ENCODE measurements at places on chromosomes 2 and 18. TPM values are rescaled to one million over a fixed set of nuclear protein-coding genes. Genes with fewer than 3 reads are reported as not detected.

GRB14 gene
- not detected for total RNA-seq

COL4A4 gene
- not detected for total RNA-seq

ASNSD1 gene
- 48.9 TPM for total RNA-seq

MOGAT1 gene
- not detected for total RNA-seq

IL1B gene
- 615 TPM for total RNA-seq

DAW1 gene
- total RNA-seq = not detected

CDH20 gene
- total RNA-seq = not detected

ATP6V1C2 gene
- not detected for total RNA-seq

CAVIN2 gene
- total RNA-seq = 0.29 TPM

HIBCH gene
- 11.3 TPM for total RNA-seq

EVX2 gene
- total RNA-seq = not detected

TIA1 gene
- total RNA-seq = 80.9 TPM

KLF7 gene
- 93.3 TPM for total RNA-seq

LYG2 gene
- total RNA-seq = not detected

LCT gene
- total RNA-seq = 0.79 TPM

ARHGAP25 gene
- 133 TPM for total RNA-seq

CD207 gene
- total RNA-seq = 0.27 TPM

RND3 gene
- total RNA-seq = not detected

SCN3A gene
- 0.20 TPM for total RNA-seq

ZNF804A gene
- total RNA-seq = not detected

C2orf81 gene
- 5.1 TPM for total RNA-seq

RAPGEF4 gene
- 0.53 TPM for total RNA-seq

HOXD13 gene
- total RNA-seq = not detected

KLHL29 gene
- 5.6 TPM for total RNA-seq

CXCR1 gene
- total RNA-seq = not detected

ALPI gene
- not detected for total RNA-seq

ZNF519 gene
- 10.5 TPM for total RNA-seq

SERPINB3 gene
- not detected for total RNA-seq

SLC1A4 gene
- total RNA-seq = 1.5 TPM

SH3RF3 gene
- total RNA-seq = 11.2 TPM

SLC9A4 gene
- total RNA-seq = 0.13 TPM

GPR155 gene
- total RNA-seq = 15.0 TPM

SYT4 gene
- total RNA-seq = not detected

FAM124B gene
- not detected for total RNA-seq

RIT2 gene
- total RNA-seq = not detected

All from naive thymus-derived CD4-positive, alpha-beta T cell (primary cell).